Effector memory CD4-positive, alpha-beta T cell (primary cell): ENCODE measurements at places on chromosomes 5 and 9.

GRCh38 chr9:134220311-134220710 lies 55.9 kb upstream of the RNU6ATAC start:
- no peak for DNase-seq
- H3K4me1 ChIP-seq = no peaks in the 10 kb centered on the region
- no peaks in the 10 kb centered on the region for H3K27me3 ChIP-seq
- H3K36me3 ChIP-seq = no peaks in the 10 kb centered on the region
- no peak overlapping the region for H3K27ac ChIP-seq

DNA sequence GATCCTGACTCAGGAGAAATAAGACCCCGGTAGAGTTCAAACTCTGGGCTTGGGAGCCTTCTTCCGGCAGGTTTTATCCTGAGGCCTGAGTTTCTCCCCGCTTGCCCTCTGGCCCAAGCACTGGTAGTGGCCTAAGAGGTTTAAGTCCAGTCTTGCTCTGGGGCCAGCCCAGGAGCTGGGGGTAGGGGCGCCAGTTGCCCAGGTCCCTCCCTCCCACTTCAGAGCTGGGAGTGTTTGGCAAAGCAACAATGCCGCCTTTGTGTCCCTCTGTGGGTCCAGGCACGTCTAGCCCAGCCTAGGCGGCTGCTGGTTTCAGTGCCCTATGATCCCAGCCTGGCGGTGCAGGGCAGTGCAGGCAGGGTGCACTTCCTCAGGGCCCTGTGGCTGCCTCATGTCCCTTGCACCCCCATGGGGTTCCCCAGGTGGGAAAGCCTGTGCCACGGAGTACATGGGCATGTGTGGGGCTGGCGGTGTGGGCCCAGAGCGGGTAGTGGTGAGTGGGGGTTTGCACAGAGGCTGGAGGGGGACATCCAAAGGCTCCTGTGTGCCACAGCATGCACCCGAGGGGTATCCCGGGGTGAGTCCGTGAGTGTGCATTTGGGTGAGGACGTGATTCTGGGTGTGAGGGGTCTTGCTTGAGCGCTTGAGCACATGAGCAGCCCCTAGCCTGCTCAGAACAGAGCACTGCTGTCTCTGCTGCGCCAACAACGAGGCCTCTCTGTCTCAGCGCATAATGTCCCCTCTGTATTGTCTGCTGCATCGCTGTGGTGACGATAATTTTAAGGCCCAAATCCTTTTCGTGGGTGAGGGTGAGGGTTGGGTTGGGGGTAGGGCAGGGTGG lies 61.7 kb upstream of the PSD2 start:
- H3K36me3 ChIP-seq = no peaks in the 10 kb centered on the region
- no peak overlapping the region for H3K27ac ChIP-seq
- no peak for DNase-seq
- no peaks in the 10 kb centered on the region for H3K4me1 ChIP-seq
- no peaks in the 10 kb centered on the region for H3K27me3 ChIP-seq

DNA sequence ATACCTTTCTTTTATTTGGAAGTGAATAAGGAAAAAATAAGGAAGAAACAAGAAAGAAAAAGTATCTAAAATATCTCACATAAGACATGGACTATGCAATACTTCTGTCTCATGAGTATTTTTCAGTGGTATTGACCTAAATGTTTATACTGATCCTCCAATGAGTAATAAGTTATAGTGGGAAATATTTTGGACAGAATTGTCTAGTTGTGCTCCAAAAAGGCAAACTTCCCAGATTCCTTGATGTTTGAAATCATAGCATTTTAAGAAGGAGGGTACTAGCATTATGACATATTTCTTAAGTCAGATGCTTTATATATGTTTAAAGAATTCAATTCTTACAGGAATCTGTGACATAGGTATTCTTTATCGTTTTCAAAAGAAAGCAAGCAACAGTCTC lies 34.5 kb upstream of the BASP1 start:
- no peaks in the 10 kb centered on the region for H3K4me1 ChIP-seq
- no peak for DNase-seq
- no peak overlapping the region for H3K4me3 ChIP-seq
- no peaks in the 10 kb centered on the region for H3K27me3 ChIP-seq
- H3K36me3 ChIP-seq = no peaks in the 10 kb centered on the region
- H3K27ac ChIP-seq = no peak overlapping the region

DNA sequence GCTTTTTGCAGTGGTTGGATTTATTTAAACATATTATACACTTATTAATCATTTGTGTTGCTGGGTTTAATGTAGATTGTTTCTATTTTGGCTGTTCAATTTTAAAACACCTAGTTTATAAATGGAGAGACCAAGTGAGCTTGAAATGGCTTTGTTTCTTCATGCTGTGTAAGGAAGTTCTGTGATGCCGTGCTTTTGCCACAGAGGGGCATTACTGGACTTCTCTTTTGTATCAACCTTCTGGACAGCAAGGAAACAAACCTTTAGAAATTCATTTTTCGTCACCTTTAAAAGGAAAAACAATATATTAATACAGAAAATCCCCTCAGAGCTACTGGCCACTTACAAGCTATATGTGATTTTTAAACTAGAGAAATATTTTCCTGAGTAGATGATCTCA lies 81.9 kb downstream of the DMRTA1 start:
- no peaks in the 10 kb centered on the region for H3K4me1 ChIP-seq
- no peak overlapping the region for H3K27ac ChIP-seq
- no peak overlapping the region for H3K4me3 ChIP-seq
- no peaks in the 10 kb centered on the region for H3K27me3 ChIP-seq

DNA sequence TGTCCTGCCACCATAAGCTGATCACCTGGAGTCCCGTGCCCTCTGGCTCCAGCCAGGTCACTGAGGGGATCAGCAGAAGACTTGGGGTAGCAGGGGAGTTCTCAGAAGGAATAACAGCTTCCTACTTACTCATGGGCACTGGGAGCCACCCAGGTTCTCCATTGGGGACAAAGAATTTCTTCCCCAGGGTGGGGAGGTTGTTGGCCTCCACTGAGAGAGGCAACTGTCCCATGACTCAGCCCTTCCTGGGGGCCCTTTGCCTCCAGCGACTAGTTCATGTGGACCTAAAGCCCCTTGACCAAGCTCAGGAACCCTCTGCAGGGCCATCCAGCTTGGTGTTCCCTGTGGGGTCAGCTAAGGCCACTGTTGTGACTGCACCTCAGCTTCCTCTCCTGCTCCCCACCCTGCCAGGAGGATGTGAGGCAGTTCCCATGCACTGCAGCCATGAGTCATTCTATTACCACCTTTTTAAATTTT lies 175.0 kb downstream of the AUH start:
- H3K36me3 ChIP-seq = no peaks in the 10 kb centered on the region
- H3K4me1 ChIP-seq = no peaks in the 10 kb centered on the region
- no peak overlapping the region for H3K4me3 ChIP-seq
- DNase-seq = no peak
- H3K27ac ChIP-seq = no peak overlapping the region

- H3K27me3 ChIP-seq = no peaks in the 10 kb centered on the region
Measured at GRCh38 chr9:19085295-19085694, 17.4 kb downstream of the HAUS6 start.

- H3K27me3 ChIP-seq = no peaks in the 10 kb centered on the region
- H3K27ac ChIP-seq = no peak overlapping the region
- no peak overlapping the region for H3K4me3 ChIP-seq
- DNase-seq = no peak
- no peaks in the 10 kb centered on the region for H3K4me1 ChIP-seq
- H3K36me3 ChIP-seq = no peaks in the 10 kb centered on the region
Measured at GRCh38 chr5:149932445-149933350, 11.9 kb downstream of the PDE6A start.

GRCh38 chr5:98999631-99000030 lies 70.8 kb upstream of the CHD1 start:
- no peak overlapping the region for H3K27ac ChIP-seq
- H3K27me3 ChIP-seq = no peaks in the 10 kb centered on the region
- H3K4me3 ChIP-seq = no peak overlapping the region

DNA sequence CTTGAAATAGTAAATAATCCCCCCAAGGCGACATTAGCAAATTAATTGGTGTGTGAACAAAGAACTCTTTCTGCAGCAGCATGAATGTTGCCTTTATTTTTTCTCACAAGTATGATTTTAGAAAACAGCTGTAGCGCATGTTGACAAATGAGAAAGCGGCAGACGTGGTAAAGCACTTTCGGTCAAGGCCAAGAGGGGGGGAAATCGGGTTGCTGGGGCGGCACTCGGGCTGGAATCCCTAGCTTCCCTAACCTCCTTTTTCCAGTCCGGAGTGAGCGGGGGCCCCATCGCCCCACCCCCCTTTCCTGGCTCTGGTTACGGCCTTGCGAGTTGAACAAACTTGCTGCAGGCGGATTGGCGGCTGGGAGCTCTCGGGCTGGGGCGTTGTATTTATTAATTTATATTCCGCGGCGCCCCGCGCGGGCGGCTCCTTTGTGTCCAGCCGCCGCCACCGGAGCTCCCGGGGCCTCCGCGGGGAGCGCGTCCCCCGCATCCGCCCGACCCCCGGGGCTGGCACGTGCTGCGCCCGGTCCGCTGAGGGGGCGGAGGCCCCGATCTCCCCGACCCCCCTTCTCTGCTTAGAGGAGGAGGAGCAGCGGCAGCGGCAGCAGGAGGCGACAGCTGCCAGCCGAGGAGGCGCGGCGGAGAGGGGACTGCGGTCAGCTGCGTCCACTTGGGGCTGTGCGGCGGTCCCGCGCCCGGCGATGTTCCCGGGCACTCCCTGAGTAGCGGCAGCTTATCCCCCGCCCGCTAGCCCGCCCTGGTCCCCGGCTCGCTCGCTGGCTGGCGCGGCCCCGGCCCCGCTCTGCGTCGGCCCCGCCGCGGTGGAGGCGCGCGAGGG lies at the start of gene RHOBTB3:
TSS of gene RHOBTB3 (plus strand) at position 607 of the 841 bp plus-strand sequence. CDS start 347 bp downstream, outside the sequence.
- peak; percentile 8 for DNase-seq
- no peaks in the 10 kb centered on the region for H3K36me3 ChIP-seq
- peaks cover 5% of the 10 kb centered on the region for H3K4me1 ChIP-seq
- peak within 1 kb of the TSS; percentile 63 for H3K4me3 ChIP-seq
- peaks cover 11% of the 10 kb centered on the region for H3K27me3 ChIP-seq

DNA sequence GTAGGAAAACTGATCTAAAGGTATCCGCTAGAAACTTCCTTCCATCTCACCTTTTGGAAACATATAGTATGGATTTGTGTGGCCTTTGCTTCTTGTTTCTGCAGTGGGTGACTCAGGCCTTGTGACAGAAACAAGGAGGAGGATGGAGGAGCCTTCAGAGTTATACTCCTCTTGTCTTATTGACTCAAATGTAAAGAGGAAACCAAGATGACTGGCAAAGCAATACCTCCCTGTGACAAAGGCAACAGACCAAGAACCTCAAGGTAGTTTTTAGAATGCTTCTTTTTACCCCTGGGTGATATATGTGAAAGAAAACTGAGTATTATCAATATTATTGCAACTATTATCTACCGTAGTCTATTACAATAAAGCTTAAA lies 123.3 kb upstream of the SLIT3 start:
- no peak for DNase-seq
- no peaks in the 10 kb centered on the region for H3K36me3 ChIP-seq
- H3K27ac ChIP-seq = no peak overlapping the region
- no peaks in the 10 kb centered on the region for H3K4me1 ChIP-seq
- H3K4me3 ChIP-seq = no peak overlapping the region
- no peaks in the 10 kb centered on the region for H3K27me3 ChIP-seq

GRCh38 chr9:133004999-133005760 lies 25.6 kb upstream of the GTF3C5 start:
- peaks cover 10% of the 10 kb centered on the region for H3K27me3 ChIP-seq
- DNase-seq = no peak
- no peaks in the 10 kb centered on the region for H3K4me1 ChIP-seq
- no peak overlapping the region for H3K4me3 ChIP-seq
- H3K36me3 ChIP-seq = no peaks in the 10 kb centered on the region

DNA sequence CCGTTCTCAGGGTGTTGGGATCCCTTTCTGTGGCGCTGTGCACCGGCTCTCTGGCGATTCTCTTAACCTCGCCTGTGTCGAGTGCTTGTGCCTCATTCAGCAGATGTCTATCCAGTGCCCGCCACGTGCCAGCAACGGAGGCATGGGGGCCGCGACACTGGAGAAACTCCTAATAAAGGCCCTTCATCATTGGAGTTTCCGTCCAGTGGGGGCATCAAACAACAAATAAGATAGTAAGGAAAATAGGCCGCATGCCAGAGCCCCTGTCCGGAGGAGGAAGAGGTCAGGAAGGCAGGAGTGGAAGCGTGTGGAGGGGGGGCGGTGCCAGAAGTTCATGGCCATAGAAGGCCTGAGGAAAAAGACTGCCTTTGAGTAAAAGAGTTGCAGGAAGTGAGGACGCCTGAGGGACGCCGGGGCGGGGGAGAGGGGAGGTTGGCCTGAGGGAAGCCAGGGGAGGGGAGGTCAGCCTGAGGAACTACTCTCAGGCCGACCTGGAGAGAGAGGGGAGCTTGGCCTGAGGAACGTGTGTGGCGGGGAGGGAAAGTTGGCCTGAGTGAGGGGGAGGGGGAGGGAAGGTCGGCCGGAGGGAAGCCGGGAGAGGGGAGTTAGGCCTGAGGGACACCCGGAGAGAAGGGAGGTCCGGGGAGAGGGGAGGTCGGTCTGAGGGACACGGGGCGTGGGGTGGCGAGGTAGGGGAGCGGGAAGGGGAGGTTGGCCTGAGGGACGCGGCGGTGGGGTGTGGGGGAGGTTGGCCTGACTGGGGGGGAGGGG lies 82.2 kb downstream of the CACNA1B start:
- no peaks in the 10 kb centered on the region for H3K4me1 ChIP-seq
- no peak overlapping the region for H3K4me3 ChIP-seq
- DNase-seq = no peak
- H3K27me3 ChIP-seq = no peaks in the 10 kb centered on the region
- H3K27ac ChIP-seq = no peak overlapping the region

DNA sequence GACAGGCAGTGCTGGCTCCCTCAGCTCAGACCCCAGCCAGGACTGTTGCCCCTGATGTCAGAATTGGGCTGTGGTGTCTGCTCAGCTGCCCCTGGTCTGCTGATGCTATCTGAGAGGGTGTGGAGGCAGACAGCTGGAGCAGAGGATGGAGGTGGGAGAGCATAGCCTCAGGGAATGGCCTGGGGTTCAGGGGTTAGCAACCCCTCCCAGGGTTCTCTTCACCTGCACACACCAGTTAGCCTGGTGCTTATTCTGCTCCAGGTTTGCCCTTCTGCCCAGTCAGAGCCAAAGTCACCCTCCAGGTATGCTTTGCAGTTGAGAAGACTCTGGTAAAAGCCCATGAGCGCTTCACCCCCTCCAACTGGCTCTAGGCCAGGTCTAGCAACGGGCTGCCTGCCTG lies 109.8 kb downstream of the SAXO1 start:
- H3K4me1 ChIP-seq = no peaks in the 10 kb centered on the region
- no peak overlapping the region for H3K27ac ChIP-seq
- no peaks in the 10 kb centered on the region for H3K27me3 ChIP-seq

GRCh38 chr9:92770360-92770995 lies 5.8 kb upstream of the BICD2 start:
- H3K4me1 ChIP-seq = peaks cover 11% of the 10 kb centered on the region
- no peaks in the 10 kb centered on the region for H3K27me3 ChIP-seq
- no peak for DNase-seq
- H3K36me3 ChIP-seq = no peaks in the 10 kb centered on the region
